NCI-H774 (cell line): ENCODE measurements at places on chromosomes 12 and 14.
A peak's percentile ranks its signal among the peaks of the same experiment; 100 is the strongest.

DNA sequence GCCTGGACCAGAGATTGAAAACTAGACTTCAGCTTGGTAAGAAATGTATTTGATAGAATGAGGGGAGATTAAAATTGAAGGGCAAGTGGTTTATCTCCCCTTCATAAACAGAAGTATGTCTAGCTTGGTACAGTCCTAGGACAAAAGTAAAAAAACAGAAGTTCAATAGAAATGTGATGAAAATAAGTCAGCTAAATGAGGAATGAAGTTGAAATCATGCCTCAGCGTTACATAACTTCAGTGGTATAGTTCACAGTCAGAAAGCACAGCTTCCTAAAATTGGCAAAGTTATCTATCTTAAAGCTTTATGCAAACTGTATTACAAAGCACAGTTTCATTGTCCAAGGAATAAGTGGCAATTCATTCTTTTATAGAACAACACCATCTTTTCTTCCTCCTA is 90.2 kb upstream of the SYT10 start:
- no peak for DNase-seq

DNA sequence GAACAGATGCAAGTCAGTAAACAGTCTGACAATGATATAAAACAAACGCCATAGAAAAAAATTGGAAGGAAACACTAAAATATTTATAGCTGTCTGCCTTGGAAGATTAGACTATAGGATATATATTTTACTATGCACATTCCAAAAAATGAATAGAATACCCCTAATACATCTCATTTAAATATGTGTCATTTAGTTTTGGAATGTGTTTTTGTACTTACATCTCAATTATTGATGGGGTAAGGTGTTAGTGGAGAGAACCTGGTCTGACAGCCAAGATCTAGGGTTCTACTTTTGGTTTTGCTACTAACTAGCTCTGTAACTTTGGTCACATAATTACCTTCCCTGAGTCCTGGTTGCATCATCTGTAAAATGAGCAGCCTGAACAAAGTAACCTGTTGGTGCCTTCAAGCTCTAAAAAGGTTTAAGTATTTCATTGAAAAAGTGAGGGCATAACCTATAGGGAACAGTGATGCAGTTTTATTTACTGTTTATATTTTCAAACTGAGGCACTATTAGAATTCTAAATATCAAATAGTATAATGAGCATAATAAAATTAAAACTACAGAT is 28.6 kb upstream of the SLC6A13 start:
- DNase-seq, result no peak

- DNase-seq, result no peak
These were observed 211.1 kb downstream of the GLT1D1 start for GRCh38 chr12:129064209-129064855.

DNA sequence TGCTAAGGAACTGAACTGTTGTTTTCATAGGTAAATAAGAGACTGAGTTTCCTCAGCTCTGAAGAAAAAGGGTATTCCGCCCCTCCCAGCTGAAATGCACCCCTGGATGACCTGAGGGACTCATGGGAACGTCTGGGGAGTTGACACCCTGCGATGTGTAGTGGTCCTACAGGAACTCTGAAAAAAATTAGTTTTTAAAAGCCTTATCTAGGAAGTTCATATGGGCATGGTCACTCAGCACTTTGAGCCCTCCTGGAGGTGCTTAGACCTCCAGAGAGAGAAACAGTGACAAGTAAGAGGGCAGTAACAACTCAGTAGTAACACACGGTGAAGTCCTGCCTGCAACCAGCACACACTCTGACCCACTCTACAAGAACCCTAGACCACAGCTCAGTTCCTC is 91.2 kb upstream of the CNOT2 start:
- no peak for DNase-seq

DNA sequence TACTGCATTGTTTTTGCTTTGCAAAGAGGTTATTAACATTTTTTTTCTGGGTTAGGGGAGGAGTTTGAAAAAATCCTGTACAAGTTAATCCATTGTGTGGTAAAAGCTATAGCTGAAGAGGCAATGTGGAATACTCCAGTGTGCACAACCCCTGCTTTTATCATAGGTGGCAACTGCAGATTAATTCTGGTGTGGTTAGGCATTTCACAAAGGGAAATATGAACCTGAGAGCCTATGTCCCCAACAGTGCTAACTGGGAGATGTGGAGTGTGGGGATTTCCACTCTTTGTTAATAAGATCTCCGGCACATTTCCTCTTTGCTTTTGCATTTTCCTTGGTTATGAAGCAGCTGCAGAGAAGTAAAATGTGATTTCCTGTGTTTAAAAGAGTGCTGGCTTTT is 33.6 kb downstream of the PRORP start:
- no peak for DNase-seq

DNA sequence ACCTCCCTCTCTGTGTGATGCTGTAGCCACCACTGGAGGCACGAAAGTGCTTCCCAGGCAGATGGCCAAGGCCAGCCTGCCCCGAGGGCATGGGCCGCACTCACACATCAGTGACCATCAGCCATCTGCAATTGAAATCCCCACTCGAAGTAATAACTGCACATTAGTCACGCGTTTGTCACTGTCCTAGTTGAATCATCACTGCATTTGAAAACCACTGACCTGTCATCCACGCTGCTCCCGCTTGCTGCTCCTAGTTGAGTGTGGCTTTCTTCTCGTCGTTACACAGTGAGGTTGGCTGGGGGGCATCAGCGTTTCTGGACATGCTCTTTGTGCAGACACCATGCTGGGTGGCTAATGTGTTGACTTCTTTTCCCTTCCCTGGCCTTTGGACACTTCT is 176.1 kb downstream of the ADGRD1 start:
- DNase-seq, result no peak

DNA sequence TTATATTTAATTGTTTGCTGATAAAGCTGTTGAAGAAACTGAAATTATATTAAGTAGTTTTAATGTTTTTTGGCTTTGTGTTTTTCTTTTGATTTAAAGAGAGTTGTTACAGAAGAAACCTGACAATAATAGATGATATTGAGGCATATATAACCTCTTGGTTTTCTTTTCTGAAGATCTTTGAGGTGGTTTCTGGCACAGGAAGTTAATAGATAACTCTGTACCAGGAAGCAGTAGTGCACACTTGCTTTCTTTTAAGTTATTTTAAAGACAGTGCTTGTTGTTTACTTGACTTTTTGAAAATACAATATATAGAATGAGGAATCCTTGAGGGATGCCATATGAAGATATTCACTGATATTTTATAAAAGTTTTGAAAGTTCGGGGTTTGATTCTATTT is 209.0 kb upstream of the FBXO33 start:
- DNase-seq, result no peak

DNA sequence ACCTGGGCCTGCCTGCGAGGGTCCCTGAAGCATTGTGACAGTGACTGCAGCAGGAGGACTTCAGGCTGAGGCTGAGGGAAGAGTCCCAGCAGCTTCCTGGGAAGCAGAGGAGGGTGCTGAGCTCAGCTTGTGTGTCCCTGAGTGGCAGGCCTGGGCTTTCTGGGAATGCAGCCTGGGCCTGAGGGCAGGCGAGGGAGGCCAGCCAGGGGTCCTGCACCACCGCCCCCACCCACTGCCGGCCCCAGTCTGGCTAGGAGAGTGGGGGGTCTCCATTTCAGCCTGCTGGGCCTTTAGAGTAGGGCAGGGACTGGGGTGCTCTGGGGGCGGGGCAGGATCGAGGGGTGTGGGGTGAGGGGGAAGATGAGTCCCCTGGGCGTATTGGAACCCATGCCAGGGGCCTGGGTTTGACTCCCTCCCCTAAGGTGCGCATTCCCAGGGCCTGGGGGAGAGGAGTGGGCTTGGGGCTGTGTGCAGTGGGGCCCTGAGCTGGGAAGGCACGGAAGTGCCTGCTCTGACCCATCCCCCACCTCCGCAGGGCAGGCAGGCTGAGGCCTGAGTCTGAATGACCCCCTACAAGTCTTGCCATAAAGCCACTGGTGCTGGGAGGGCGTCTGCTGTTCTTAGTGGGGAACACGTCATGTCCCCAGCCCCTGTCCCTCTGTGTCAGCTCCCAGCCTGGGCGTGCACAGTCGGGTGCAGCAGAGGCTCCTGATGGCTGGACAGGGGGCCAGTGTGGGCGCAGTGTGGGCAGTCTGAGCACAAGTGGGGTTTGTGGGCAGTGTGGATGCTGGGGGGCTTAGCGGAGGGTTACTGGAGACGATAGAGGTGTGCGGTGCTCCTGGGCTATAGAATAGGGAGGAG is 46.4 kb downstream of the KRT80 start:
- no peak for DNase-seq

DNA sequence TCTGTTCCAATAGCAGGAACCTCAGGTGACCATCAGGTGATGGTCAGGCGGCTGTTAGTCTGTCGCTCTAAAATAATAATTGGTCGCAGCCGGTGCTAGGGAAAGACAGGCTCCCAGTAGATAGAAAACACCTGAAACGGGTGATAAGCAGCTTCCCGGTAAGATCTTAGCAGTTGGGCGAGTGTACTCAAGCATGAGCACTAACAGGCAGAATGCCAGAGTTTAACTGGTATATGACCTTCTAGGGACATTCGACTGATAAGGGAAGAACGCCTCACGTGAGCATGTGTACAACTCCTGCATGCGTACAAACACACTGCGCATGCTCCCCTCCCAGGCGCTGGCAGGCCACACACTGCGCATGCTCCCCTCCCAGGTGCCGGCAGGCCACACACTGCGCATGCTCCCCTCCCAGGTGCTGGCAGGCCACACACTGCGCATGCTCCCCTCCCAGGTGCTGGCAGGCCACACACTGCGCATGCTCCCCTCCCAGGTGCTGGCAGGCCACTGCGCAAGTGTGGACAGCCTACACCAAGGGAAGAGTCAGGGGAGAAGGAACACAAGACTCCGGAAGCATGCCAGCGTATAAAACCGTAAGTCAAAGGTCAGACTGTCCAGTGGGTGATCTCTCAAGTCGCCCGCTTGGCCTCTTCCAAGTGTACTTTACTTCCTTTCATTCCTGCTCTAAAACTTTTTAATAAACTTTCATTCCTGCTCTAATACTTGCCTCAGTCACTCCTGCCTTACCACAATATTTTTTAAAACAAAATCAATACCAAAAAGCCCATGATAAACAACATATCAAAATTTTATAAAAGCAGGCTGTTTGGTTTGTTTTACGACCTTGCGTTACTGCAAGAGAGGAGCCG is 24.5 kb downstream of the GPRC5D start:
- DNase-seq, result peak; percentile 72
